ENCODE measurements at places on chromosomes 16 and 17.

GRCh38 chr17:74089869-74090464, 113.5 kb upstream of the RPL38 start:
- DNase-seq = no peak

DNA sequence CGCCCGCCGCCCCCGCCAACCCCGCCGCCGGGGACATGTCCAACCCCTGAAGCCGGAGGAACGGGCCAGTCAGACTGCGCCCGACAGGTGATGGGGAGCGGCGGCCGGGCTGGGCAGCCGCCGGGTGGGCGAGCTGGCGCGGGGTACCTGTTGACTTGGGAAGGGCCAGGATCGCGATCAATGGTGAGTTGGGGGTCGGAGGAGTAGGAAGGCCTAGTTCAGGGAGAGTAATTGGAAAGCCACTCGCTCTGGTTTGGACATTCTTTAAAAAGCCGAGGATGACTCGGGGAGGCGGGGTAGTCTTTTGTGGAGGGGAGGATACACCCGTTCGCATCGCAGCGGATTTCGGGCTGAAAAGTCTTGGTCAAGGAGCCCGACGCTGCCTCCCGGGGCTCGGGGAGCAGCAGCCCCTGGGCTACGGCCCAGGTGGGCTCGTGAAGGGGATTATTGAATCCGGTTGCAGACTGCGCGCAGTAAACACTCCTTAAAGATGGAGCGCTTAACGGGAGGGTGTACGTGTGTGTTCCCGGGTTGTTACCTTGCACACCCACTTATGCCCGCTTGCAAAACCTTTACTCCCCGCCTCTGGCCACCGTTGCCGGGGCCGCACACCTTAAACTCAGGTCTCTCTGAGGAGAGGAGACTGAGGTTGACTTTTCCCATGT, 123.8 kb downstream of the GOSR1 start:
- DNase-seq = no peak

GRCh38 chr16:11181899-11182279, 74.1 kb downstream of the SOCS1 start:
- no peak for DNase-seq

DNA sequence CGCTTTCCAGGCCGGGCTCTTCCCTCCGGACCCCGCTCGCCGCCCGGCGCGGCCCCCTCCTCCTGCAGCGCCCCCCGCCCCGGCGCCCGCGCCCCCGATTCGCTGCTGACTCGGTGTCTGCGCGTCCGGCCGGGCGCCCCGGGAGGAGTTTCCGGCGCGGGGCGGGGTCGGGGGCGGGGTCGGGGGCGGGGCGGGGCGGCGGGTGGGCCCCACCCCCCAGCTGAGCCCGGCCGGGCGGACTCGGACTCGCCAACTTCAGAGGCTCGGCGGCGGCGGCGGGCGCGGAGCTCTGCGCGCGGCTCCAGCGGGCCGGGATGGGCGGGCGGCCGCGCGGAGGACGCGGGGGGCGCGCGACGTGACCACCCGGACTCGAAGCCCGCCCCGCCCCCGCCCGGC, at the start of gene METRNL:
Gene METRNL, plus strand, starts transcription at position 258 of the 396 bp plus-strand sequence. CDS start 207 bp downstream, outside the sequence.
- DNase-seq = peak; percentile 23

DNA sequence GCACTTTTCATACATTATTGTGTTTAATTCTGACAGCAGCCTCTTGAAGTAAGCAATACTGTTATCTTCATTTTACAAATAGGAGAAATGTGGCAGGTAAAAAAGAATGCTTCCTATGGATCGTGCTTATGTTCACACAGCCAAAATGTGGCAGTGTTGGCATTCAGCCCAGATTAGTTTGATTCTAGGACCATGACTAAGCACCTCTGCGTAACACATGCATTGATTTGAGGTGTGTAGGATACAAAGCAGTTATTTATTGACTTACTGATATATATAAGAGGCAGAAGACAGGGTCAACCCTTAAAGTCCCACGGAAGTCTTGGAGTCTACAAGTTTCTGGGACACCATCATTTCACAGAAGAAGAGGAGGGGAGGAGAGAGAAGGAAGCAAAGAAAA, 1144.4 kb upstream of the GOT2 start:
- DNase-seq = no peak

- no peak for DNase-seq
Observed at GRCh38 chr17:29948448-29949215, 7.2 kb downstream of the EFCAB5 start.

DNA sequence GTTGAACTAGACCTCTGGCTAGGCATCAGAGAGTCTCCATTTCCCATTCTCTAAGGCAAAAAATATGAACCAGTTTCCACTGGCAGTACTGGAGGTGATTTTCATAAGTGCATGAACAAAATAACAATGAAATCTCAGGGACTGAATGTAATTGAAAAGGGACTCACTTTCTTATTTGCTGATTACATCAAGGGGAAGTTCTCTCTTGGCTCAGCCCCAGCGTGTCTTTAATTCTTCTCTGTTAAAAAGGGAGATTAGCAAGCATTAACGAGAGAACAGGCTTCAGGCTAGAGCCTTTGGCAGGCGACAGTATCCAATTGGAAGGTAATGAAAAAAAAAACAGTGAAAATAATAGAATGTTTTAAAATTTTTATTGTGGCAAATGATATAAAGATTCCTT, 34.0 kb upstream of the ADAMTS18 start:
- DNase-seq = no peak

- DNase-seq = no peak
Observed at GRCh38 chr17:49731435-49731831, 23.7 kb upstream of the SLC35B1 start.

GRCh38 chr16:54931120-54932014, 702 bp downstream of the IRX5 start:
- DNase-seq = no peak

- DNase-seq = peak; percentile 69
Observed at GRCh38 chr17:74972107-74972972, at the start of gene HID1. HID1 (minus strand) TSS chr17:74972759; CDS start chr17:74972656, 103 bp downstream.

DNA sequence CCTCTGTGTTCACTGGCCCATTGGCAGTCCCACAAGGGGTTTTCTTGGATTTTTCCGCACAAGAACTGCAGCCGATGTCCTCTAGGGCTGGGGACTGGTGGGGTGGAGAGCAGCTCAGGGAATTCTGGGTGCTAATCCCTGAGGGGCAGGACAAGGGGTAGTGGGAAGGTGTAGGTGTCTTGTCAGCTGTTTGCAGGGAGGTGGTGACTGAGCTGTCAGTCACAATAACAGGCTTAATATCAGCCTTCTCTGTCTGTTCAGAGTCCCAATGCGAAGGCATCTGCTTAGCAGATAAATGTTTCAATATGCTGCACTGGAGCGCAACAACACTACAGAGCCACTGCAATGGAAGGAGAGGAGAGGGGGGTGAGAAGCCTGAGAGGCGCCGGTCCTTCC, 10.1 kb upstream of the DHRS13 start:
- no peak for DNase-seq

DNA sequence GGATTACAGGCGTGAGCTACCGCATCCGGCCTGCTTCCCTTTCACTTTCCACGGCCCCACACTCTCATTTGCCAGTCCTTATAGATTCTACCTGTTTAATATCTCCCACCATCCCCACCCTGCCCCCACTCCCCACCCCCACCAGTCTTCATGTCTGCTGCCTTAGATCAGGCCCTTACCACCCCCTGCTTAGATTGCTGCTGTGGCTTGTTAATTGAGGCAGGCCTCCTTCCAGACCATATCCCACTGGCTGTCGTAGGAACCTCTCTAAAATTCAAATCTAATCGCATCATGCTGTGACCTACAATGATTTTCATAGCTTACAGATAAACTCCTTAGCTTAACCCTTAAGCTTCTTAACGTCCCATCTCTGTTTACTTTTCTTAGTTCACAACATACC, 4.9 kb downstream of the IQCK start:
- no peak for DNase-seq

GRCh38 chr17:82531431-82531881, 11.9 kb downstream of the FOXK2 start:
- DNase-seq = no peak

DNA sequence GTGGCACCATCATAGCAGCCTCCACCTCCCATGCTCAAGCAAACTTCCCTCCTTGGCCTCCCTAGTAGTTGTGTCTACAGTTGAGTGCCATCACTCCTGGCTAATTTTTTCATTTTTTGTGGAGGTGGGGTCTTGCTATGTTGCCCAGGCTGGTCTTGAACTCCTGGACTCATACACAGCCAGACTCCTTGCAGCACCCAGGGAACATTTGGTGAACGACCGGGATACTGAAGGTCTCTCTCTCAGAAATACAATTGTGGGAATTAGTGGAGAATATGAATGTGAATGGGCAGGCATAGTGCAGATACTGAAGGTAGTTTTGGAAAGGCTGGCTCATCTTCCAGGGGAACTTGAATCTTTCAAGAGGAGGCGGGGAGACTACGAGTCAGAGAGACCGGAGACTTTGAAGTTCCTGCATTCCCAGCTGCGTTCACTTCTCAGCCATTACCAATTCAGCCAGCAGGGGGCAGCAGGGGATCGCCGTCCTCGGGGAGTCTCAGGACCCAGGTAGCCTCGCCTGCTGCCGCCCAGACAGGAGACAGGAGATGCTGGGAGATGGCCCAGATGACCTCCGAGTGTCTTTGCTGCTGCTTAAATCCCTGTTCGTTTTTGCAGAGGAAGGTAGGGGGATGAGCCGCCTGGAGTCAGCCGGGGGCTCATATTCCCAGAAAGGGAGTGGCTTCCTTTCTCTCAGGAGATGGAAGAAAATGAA, 68.6 kb downstream of the HAPSTR1 start:
- DNase-seq = no peak

- no peak for DNase-seq
Observed at GRCh38 chr16:20073203-20074098, at the start of gene GPR139. GPR139 (minus strand) TSS chr16:20073890; CDS start chr16:20073616, 274 bp downstream.

DNA sequence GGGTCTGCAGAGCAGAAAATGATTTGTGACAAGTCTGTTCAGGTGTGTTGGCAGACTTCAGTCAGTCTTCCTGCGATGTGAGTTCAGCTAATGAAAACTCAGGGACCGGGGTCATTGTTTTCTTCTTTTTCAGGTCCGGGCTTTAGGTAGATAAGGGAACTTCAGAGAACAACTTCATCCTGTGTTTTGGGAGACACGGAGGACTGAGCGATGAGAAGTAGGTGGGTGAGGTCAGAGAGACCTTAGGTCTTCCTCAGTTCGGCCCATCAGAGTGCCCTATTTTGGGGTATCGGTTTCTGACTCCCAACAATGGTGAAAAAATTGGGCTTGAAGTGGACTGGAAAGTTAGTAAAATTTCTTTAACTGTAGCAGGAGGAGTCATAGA, 88.9 kb upstream of the ATF7IP2 start:
- no peak for DNase-seq

DNA sequence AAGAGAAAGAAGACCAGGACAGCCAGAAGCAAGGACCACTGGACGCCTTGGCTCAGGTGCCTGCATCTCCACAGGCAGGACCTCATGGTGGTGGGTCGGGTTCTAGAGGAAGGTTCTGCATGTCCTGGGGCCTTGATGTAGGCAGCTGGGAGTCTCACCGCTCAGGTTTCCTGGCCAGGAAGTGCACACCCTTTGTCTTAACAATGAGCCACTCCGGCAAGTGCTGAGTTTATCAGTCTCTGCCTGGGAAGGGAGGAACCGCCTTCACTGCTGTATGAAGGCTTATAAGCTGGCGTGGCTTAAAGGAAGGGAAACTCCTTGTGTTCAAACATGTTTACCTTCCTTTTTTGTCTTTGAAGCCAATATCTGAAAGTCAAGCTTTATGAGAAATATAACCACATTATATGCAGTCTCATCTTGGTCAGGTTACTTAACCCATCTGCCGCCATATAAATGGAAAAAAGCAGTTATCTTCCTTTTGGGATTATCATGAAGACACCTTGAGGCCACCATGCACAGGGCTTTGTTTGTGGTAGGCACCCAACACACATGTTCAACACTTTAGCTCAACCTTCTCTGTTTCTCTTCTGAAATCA, at the start of gene ST6GALNAC1:
Gene ST6GALNAC1, minus strand, starts transcription at position 205 of the 596 bp plus-strand sequence. Its CDS starts 119 bp downstream, at position 86.
- no peak for DNase-seq

Data from stimulated activated CD8-positive, alpha-beta memory T cell treated with anti-CD3 and anti-CD28 coated beads, Interleukin-15, amount 100 ng/mL, for 1 hour (primary cell).